Stimulated activated CD4-positive, alpha-beta T cell treated with anti-CD3 and anti-CD28 coated beads, Interleukin-12 subunit alpha, Interleukin-12 subunit beta, amount 100 ng/mL, for 48 hours (primary cell): ENCODE measurements at places on chromosomes 1 and 21.

DNA sequence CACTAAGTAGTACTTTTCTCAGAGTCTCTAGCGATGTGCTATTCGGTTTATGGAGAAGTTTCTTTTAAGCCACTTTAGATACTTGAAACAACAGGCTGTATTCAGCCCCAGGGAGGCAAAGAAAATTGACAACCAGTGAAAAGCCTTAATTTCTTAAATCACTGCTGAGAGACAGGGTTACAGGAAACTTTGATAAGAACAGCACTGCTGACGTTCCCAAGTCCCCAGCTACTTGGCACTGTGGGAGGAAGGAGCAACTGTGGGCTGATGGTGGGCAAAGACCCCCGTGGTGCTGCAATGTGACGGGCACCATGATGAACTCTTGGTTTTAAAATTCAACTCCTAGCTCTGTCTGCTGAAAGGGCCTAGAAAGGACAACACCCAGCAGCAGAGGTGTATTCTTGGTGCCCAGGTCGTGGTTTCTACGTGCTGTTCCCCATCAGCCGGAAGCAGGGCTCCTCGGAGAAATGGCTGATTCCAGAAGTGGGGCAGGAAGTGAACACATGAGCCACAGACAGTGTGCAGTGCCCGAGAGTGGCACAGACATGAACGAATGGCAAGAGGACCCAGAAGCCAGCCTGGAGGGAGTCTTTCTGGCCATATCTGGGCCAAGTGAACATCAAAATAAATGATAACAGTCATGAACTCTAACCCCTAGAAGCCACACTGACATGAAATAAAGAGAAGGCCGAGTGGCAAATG is 5.3 kb downstream of the PTTG1IP start:
- no peak for DNase-seq

DNA sequence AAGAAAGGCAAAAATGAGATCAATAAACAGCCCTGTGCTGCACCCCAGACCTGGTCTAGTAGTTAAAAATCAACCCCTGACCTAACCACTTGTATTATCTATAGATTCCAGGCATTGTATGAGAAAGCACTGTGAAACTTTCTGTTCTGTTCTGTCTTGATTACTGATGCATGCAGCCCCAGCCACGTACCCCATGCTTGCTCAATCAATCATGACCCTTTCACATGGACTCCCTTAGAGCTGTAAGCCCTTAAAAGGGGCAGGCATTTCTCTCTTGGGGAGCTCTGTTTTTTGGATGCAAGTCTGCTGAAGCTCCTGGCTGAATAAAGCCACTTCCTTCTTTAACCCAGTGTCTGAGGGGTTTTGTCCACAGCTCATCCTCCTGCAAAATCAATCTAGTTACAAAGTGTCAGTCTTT is 24.2 kb upstream of the CD34 start:
- no peak for DNase-seq

DNA sequence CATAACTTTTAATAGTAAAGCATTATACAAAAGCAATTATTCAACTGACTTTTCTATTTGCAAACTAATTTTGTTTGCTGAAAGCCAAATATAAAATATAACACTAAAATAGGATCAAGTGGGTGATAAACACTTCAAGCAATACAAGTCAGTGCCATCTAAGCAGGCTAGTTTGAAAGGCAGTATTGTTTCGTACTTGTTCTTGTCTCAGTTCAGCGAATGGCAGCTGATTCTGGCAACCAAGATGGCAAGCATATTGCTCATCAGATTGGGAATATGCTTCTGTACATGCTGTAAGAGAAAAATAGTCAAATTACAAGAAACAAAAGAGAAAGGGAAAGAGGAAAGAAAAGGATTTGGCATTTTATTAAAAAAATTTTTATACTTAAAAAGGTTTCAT is 7.5 kb downstream of the TMEM59 start:
- no peak for DNase-seq

DNA sequence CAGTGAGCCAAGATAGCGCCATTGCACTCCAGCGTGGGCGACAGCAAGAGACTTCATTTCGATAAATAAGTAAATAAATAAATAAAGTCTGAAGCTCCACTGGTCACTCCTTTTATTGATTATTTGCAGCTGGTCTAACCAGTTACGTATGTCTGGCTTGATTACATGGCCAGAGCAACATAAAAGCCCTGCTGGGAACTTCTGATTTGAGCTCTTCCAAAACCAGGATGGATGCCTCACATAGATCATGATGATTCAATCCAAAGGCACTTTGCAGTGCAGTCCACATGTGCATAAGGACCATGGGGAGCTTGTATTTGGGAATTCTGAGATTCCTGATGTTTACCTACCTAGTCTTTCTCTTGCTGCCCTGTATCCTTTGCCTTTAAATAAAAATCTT is 24.0 kb downstream of the NSUN4 start:
- DNase-seq = no peak

- DNase-seq = no peak
Measured at GRCh38 chr1:183301239-183301638, 115.2 kb downstream of the LAMC2 start.

DNA sequence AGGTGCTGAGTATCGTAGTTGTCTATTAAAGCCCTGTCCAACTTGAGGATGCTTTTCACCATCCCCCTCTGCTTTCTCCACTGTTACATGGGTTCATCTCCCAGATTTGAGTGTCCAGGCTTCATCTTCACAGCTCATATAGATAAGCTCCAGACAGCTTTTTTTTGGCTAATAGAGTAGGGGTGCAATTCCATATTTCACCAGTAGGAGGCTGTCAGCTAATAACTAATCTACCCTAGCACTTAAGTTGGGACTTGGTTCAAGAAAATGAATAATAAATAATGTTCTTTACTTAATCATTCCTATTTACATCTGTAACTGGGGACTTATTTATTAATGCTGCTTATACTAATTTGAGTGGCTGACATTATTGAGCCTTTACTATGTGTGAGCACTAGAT is 124.5 kb downstream of the IGSF21 start:
- no peak for DNase-seq

DNA sequence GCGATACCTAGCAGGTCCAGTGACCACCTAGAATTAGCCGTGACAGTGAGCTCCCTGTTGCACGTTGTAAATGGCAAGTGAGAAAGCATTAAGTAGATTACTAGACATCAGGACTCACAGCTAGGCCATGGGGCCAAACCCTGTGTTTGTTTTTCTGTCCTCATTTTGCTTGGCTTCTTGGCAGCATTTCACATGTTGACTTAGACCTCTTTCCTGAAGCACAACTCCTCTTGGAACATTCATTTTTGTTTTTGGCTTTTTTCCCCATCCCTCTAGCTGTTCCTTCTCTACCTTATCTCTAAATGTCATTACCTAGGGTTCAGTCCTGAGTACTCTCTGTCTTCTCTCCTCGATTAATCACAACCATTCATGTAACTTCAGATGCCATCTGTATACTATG is 16.9 kb upstream of the PTPN14 start:
- DNase-seq = no peak
